Urothelium cell line (cell line): ENCODE measurements at places on chromosomes 2 and 18.

- DNase-seq = no peak
These were observed 39.9 kb downstream of the NGEF start for GRCh38 chr2:232973011-232973735.

GRCh38 chr18:2970772-2971659 lies 41.9 kb downstream of the LPIN2 start:
- DNase-seq = no peak

DNA sequence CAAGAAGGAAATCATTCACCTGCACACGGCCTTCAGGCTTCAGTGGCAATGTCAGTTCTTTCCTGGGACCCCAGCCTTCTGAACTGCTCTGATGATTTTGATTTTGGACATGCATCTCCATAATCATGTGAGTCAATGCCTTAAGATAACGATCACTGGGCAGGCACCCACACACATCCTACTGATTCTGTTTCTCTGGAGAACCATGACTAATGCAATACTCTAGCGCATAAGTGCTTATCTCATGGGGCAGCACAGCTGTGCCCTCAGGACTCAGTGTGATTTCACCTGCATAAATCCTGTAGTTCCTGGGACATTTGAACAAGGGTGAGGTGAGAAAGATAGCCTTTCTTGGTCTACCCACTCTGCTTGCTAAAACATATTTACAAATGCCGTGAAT lies 144.6 kb downstream of the AKAIN1 start:
- no peak for DNase-seq

DNA sequence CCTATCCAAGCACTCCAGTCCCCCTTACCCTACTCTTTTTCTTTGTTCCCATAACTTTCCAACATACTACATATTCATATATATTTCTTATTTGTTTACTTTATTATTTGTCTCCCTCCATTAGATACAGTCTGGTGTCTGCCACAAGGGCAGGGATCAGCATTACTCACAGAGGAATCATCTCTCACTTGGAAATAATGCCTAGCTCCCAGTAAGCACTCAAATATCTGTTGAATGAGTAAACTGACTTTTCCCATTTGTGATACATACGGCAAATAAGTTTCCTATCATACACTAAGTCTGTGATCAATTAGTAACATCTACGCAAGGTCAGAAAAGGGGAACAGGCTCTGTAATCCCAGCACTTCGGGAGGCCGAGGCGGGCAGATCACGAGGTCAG lies 18.7 kb downstream of the C1D start:
- DNase-seq = no peak

GRCh38 chr18:50776383-50776782 lies 43.4 kb downstream of the MRO start:
- no peak for DNase-seq

GRCh38 chr2:156189143-156189542 lies 143.4 kb downstream of the NR4A2 start:
- no peak for DNase-seq

- DNase-seq = no peak
These were observed 6.2 kb upstream of the ALPG start for GRCh38 chr2:232400256-232401015.

DNA sequence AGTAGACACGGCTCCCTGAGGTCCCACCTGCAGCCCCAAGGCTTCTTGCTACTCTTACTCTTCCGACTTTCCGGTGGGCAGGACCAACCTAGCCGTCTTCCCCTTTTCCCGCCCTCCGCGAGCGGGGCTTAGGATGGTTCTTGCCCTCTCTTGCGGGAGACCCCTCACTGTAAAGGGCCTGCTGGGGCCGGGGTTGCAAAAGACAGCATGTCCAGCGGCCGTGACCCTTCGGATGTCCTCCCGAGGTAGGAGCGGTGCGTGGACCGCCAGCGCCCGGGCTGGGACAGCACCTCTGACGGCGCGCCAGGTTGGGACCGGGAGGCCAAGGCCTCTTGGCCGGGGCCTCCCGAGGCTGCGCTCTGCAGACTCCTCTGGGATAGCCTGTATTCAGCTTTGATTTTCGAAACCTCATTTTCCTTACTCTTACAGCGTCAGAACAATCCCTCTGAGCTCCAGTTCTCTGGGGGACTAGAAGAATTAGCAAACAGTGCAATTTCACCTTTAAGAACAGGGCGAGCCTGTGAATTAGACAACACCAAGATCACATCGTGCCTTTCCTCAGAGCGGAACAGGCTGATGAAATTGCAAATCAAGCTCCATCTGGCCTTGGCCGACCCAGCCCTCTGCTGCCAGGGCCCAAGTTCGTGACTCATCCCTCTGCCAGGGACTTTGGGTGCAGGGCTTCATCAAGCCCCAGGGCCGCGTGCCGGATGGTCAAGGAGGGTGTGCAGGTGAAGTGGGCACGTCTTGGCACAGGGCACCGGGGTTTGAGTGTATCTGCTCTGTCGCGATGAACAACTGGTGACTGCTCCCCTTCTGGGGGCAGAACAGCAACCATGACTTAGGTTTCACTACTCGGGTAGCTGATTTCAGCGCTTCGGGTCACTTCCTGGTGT lies 777 bp downstream of the MOCOS start:
- peak; percentile 48 for DNase-seq

GRCh38 chr2:62320657-62321357 lies 124.9 kb downstream of the B3GNT2 start:
- no peak for DNase-seq

DNA sequence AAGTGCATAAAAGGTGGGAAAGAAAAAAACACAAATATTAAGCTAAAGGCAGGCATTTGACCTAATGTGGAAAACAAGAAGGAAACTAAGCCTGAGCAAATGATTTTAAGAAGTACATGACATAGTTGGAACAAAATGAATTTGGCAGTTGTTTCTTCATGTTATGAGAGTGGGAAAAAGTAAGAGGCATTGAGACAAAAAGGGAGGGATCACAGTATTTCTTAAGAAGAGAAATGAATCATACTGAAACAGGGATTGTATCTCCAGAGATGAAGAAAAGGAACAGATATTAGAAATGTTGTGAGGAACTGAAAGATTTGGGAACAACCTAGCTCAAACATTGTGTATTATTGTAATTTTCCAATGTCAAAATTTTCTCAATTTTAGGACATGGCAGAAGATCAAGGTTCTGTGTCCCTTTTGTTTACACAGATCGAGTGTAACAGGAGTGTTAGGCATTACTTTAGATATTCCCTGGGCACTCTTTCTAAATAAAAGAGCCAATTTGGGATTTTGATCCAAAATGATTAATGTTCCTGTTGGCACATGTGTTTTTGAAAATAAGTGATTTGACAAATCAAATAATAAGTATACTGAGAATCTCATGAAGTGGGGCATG lies 98.6 kb downstream of the CALCRL start:
- DNase-seq = no peak

GRCh38 chr2:30915486-30915885 lies 108.2 kb upstream of the CAPN13 start:
- DNase-seq = peak; percentile 32

GRCh38 chr2:23925702-23926289 lies 1.1 kb downstream of the ATAD2B start:
- DNase-seq = peak; percentile 46

DNA sequence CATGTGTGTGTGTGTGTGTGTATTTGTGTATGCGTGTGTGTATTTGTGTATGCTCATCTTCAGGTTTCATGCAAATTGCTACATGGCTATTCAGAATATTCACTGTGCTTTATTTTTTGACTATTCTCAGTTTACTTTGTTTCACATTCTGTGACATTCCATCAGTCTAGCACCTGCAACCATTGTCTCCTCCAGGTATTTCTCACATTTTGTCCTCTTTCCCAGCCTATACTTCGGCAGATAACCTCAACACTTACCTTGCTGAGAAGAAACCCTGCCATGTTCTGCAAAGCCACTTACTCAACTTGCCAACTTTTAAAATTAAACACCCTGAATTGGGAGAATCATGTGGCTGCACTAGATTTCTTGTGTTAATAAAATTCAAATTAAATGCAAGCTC lies 135.4 kb upstream of the REG3A start:
- no peak for DNase-seq

- DNase-seq = no peak
These were observed 28.6 kb upstream of the CYP1B1 start for GRCh38 chr2:38104598-38104997.

- no peak for DNase-seq
These were observed 71.2 kb upstream of the FOSL2 start for GRCh38 chr2:28321426-28321825.

DNA sequence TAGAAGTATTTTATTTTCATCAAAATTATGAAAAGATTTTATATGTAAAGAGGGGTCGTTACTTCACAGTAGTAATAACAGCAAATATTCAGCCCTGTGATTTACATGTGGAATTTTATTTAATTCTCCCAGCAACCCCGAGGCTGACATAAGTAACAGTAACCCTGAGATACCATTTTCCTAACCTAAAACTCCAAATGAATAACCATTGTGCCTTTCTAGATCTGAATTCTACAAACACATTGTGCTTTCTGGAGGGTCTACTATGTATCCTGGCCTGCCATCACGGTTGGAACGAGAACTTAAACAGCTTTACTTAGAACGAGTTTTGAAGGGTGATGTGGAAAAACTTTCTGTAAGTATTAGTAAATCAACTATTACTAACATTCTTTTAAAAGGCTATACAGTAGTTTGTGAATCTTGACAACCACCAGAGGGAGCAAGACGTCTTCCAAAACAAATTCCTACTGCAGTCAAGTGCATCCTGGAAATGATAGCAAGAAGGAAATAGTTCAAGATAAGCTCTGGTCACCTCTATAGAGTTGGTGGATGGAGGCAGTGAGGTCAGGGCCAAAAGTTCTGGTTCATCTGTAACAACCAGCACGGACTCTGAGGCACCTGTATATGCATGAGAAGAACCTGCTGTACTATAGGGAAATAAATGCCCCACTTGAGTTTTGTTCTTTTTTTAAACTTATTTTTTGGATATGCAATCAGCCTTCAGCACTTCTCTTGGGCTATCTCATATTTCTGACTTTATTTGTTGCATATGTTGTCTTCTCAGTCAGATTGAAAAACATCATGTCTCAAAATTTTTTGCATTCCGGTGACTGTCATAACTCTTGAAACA lies 37.4 kb downstream of the ACTR2 start:
- peak; percentile 45 for DNase-seq

DNA sequence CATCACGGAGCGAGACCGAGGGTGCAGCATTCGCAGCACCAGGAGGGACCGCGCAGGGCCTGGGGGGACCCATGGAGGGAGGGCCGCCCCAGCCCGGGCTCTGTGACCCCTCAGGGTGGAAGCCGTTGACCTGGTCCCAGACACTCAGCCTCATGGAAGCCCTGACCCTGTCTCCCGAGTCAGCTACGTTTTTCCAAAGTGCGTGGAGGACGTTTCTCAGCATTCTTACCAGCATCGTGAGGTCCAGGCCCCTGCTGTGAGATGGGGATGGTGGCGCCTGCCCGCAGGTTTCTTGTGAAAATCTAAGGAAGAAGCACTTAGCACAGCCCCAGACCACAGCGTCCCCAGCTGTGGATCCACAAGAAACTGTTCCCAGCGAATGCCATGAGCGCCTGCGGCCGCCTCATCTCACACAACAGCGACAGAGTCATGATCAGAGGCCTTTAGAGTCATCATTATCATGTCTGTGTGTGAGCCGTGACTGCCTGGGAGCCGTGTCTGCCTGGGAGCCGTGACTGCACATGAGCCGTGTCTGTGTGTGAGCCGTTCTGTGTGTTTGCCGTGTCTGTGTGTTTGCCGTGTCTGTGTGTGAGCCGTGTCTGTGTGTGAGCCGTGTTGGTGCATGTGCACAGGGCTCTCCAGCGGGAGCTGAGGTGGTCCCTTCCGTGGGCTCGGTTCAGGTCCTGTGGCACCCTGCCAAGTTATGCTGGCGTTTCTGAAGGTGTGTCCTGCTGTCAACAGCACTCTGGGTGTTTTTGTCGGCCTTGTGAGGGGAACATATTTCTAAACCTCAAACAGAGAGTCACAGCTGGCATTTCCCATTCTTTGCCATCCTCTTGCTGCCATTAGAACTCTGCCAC lies 49.2 kb upstream of the KCNG2 start:
- no peak for DNase-seq

DNA sequence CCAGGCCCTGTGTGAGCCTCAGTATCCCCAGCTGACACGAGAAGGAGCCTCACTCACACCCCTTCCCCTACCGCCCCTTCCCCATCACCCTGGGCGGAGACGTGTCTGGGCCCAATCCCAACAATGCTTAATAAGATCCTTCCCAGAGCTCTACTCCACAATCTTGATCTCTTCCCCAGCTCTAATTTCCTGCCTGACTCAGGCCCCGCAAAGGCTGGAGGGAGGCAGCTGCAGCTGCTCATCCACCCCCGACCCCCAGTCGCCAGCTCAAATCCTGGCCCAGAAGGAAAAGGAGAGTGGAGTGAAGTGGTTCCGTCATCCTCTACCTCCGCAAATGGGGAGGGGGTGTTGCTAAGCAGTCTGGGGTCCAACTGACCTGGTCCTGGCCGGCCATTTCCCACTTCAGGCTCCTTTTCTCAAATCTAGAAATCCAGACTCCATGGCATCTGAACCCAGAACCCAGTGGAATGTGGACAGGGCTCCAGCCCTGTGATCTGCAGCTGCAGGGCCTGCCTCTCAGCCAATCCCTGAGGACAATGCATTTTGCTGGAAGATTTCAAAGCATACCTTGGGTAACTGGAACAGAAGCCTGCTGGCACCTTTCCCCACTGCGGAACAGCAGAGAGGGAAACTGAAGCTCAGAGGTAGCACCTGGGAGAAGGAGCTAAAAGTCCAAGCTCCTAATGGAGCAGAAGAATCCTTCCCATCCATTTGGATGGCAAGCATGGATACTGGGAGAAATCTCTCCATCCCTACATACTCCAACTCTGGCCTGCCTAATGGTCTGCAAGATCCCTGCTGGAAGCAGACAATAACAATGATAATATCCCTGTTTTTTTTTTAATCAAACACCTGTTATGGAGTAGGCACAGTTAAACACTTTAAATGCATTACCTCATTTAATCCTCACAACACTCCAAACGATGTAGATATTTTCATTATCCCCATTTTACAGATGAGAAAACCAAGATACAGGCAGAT lies 5.6 kb upstream of the TNS1 start:
- DNase-seq = no peak

GRCh38 chr2:211067029-211067428 lies 510.6 kb downstream of the CPS1 start:
- no peak for DNase-seq

- no peak for DNase-seq
These were observed 4.4 kb downstream of the EVX2 start for GRCh38 chr2:176079285-176079830.

DNA sequence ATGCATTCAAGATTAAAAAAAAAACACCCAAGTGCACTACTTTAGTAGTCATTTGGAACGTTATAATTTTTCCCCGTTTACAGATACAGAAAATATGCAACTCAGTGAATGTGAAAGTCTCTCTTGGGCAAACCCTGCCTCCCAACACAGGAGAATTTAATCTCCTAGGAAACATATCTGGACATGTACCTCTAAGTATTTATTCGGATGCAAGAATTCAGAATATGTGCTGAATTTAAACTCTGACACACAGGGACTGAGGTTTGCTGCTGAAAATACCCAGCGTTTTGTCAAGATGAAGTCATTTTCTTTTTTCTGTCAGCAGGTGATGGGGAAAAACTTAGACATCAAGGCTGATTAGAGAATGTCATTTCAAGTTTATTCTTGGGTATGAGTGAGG lies 105.4 kb downstream of the ACKR3 start:
- peak; percentile 44 for DNase-seq

GRCh38 chr2:25079050-25079635 lies 37.3 kb downstream of the EFR3B start:
- no peak for DNase-seq
